ENCODE measurements at places on chromosomes 16 and 17. TPM values are rescaled to one million over a fixed set of nuclear protein-coding genes. Genes with fewer than 3 reads are reported as not detected.

ERBB2 gene
- total RNA-seq = 17.4 TPM

ZNF750 gene
- total RNA-seq = not detected

TMEM238L gene
- total RNA-seq = not detected

HBQ1 gene
- 1.5 TPM for total RNA-seq

TEFM gene
- 29.4 TPM for total RNA-seq

C16orf90 gene
- not detected for total RNA-seq
